ENCODE measurements at places on chromosomes 12 and 14. TPM values are rescaled to one million over a fixed set of nuclear protein-coding genes. Genes with fewer than 3 reads are reported as not detected.

DNA sequence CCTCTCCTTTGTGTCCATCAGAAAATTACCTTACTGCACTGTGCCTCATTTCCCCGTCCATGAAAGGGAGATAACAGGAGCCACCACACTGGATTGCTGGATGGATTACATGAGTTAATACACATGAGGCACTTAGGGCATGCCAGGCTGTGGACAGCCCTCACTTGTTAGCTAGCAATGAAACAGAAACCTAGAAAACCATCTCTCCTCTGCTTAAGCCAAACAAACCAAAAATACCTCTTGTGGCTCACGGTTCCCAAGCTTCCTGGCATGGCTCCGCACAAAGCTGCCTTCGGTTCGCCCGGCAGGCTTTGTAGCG is 660 bp upstream of the HCFC2 start:
- peak overlapping the region; percentile 71 for H3K27ac ChIP-seq
- H3K4me3 ChIP-seq, result peak overlapping the region; percentile 88
- H3K4me1 ChIP-seq, result peaks cover 14% of the 10 kb centered on the region
- DNase-seq, result no peak

- no peaks in the 10 kb centered on the region for H3K36me3 ChIP-seq
- H3K4me1 ChIP-seq, result peaks cover 4% of the 10 kb centered on the region
- no peak overlapping the region for H3K27ac ChIP-seq
- peaks cover 21% of the 10 kb centered on the region for H3K27me3 ChIP-seq
- no peak for DNase-seq
These were observed 153.1 kb downstream of the BCL11B start for GRCh38 chr14:99118946-99119345.

GRCh38 chr12:69623970-69624369 is 13.3 kb upstream of the LRRC10 start:
- peaks cover 22% of the 10 kb centered on the region for H3K27me3 ChIP-seq
- DNase-seq, result no peak
- H3K4me1 ChIP-seq, result no peaks in the 10 kb centered on the region
- H3K36me3 ChIP-seq, result no peaks in the 10 kb centered on the region
- H3K27ac ChIP-seq, result no peak overlapping the region

Gene POTEG
- not detected for total RNA-seq

- peaks cover 11% of the 10 kb centered on the region for H3K27me3 ChIP-seq
- H3K27ac ChIP-seq, result no peak overlapping the region
- DNase-seq, result no peak
- no peak overlapping the region for H3K4me3 ChIP-seq
These were observed 16.2 kb downstream of the SPIC start for GRCh38 chr12:101491329-101491728.

Gene KRT74
- not detected for total RNA-seq

- H3K4me3 ChIP-seq, result no peak overlapping the region
- H3K27me3 ChIP-seq, result peaks cover 10% of the 10 kb centered on the region
- DNase-seq, result no peak
- H3K36me3 ChIP-seq, result no peaks in the 10 kb centered on the region
- H3K27ac ChIP-seq, result no peak overlapping the region
These were observed 24.2 kb downstream of the RPH3A start for GRCh38 chr12:112815589-112816321.

DNA sequence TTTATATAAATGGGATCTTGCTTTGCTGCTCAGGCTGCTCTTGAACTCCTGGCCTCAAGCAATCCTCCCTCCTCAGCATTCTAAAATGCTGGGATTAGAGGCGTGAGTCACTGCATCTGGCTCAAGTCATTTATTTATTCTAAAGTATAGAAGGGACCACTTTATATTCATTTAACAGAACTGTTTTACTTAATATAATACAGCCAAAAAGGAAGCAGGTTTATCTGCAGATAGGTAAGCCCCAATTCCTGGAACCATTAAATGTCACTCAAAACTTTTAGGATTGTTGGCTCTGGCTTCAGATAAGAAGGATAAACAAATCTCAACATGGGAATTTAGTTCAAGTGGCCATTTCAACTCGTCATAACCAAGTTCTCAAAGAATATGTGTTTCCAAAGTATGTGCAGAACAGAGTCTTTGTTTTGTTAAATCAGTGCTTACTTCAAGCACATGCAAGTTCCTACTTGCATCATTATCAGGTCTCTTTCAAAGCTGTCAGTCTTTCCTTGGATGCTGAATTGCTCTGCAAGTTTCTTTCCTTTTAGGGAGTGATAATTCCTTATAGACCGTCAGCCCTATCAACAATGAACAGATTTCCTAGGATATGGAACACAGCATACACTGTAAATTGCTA is 60.4 kb downstream of the KITLG start:
- H3K36me3 ChIP-seq, result no peaks in the 10 kb centered on the region
- H3K4me1 ChIP-seq, result no peaks in the 10 kb centered on the region
- H3K27me3 ChIP-seq, result no peaks in the 10 kb centered on the region
- H3K27ac ChIP-seq, result no peak overlapping the region

DNA sequence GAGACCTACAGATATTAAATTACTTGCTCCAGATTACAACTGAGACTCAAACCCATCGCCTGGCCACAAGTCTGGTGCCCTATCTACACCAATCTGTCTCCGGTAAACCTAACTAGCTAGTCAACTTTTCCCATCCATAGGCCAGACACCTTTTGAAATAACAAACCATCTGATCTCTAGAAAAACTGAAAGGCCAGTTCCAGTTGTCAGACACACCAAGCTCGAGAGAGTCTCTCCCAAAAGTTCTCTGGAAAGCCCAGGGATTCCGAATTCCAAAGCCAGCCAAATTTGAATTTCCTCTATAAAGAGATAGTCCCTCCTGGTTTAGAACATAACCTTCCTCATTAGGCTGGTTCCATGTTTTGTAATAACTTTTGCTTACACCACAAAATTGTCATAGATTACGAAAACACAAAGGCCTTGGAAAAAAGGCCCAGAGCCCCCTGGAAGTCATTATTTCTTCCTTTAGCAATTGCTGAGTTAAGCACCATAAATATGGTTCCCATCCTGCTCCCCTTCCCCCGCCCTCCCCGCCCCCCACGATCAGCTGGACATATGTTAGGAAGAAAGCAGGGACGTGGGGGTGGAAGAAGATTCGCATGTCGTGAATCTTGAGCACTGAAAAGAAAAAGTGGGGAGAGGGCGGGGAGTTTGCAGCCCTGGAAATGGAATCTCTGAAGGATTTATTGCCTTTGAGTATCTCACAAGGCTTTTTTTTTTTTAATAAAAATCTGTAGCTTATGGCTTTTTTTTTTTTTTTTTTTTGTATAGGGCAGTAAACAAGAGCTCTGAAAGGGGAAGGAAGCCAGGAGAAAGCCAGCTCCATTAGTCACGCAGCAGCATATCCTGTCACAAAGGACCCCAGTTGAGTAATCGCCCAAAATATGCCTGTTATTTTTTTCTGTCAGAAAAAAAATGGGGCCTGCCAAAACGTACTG is 110.4 kb downstream of the ZFP36L1 start:
- DNase-seq, result no peak
- no peaks in the 10 kb centered on the region for H3K36me3 ChIP-seq
- H3K27ac ChIP-seq, result peak overlapping the region; percentile 76
- peak overlapping the region; percentile 32 for H3K4me3 ChIP-seq

Gene ASCL1
- not detected for total RNA-seq

DNA sequence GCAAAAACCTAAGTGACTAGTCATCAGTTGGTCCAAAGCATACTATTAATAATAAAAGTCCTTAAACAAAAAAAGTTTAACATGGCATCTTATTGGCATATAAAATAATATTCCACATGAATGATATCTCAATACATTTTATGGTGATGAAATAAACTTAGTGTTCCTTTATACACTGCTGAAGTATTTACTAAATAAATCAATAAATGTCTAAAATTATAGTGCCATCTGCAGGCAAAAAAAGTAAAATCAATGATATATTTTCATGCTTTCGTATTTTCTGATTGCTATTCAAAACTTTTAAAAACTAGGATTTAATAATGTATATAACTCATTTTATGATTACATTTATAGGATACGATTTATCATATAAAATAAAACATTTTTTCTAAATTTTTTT is 30.5 kb downstream of the PUS7L start:
- no peak for DNase-seq
- no peaks in the 10 kb centered on the region for H3K27me3 ChIP-seq
- H3K27ac ChIP-seq, result no peak overlapping the region
- no peaks in the 10 kb centered on the region for H3K4me1 ChIP-seq

DNA sequence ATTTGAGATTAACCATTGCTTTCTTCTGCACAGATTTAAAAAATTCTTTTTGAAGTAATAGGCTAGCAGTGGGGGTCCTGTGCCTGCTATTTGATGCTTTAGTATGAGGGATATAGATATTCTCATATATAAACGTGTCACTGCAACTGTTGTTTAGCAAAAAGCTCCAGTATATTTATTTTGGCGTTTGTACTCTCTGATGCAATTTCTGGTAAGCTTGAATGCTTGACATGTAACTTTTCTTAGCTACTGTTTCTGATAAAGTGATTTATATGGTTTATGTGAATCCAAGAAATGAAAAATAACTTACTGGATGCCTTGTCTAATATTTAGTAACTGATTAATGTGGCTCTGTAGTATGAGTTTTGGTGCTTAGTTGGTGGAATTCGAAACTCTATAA is 77.1 kb downstream of the TTLL5 start:
- DNase-seq, result no peak
- no peaks in the 10 kb centered on the region for H3K4me1 ChIP-seq
- H3K27me3 ChIP-seq, result no peaks in the 10 kb centered on the region
- no peak overlapping the region for H3K4me3 ChIP-seq
- H3K36me3 ChIP-seq, result peaks cover 12% of the 10 kb centered on the region

- H3K36me3 ChIP-seq, result no peaks in the 10 kb centered on the region
- H3K27ac ChIP-seq, result no peak overlapping the region
- no peak for DNase-seq
- no peaks in the 10 kb centered on the region for H3K4me1 ChIP-seq
- no peaks in the 10 kb centered on the region for H3K27me3 ChIP-seq
These were observed 26.5 kb downstream of the AP5M1 start for GRCh38 chr14:57295239-57295638.

Gene ADCY4
- total RNA-seq, result 1.0 TPM

DNA sequence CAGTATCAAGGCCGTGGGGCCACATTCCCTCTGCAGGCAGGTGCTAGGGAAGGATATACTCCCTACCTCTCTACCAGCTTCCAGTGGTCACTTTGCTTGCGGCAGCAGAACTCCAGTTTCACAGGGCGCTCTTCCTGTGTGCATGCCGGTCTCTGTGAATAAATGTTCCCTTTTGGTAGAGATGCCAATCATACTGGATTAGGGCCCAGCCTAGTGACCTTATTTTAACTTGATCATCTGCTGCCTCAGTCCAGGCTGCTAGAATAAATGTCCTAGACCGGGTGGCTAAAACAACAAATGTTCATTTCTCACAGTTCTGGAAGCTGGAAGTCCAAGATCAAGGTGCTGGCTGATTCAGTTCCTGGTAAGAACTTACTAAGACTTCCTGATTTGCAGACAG is 198.8 kb upstream of the TMEM132C start:
- H3K27me3 ChIP-seq, result peaks cover 2% of the 10 kb centered on the region
- DNase-seq, result no peak
- no peaks in the 10 kb centered on the region for H3K36me3 ChIP-seq
- H3K4me3 ChIP-seq, result no peak overlapping the region
- no peaks in the 10 kb centered on the region for H3K4me1 ChIP-seq

DNA sequence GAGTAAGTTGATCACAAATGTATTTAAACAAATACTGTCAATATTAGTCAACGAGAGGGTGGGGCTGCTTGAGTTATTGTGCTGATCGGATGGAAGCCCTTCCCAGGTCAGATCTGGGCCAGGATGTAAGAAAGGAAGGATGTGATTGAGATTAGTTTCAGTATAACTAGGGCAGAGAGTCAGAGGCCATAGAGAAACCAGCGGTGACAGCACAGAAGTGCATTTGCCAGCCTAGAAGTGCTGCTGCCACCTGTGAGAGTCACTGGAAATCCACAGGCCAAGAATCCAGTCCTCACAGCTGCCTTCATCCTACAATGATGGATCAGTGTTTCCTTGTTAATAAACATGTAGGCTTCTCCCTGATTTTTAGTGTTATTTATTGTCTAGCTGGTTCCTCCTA is 9.8 kb upstream of the FERMT2 start:
- no peak overlapping the region for H3K4me3 ChIP-seq
- H3K27ac ChIP-seq, result no peak overlapping the region
- H3K4me1 ChIP-seq, result peaks cover 15% of the 10 kb centered on the region
- no peak for DNase-seq
- H3K36me3 ChIP-seq, result no peaks in the 10 kb centered on the region
- no peaks in the 10 kb centered on the region for H3K27me3 ChIP-seq

Data from natural killer cell treated with Interleukin-12 subunit alpha and Interleukin-12 subunit beta and Interleukin-15 and Interleukin-18, amount 100 ng/mL, for 72 hours (primary cell).